ENCODE measurements at places on chromosomes 13 and 19.

DNA sequence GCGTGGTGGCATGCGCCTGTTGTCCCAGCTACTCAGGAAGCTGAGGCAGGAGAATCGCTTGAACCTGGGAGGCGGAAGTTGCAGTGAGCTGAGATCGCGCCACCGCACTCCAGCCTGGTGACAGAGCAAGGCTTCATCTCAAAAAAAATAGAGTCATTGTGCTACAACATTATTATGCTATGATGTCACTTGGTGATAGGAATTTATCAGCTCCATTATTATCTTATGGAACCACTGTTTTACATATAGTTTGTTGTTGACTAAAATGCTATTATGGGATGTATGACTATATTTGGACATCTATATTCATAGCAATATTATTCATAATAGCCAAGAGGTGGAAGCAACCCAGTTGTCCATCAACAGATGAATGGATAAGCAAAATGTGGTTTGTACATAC, 26.4 kb upstream of the SLC7A1 start:
- DNase-seq = no peak

DNA sequence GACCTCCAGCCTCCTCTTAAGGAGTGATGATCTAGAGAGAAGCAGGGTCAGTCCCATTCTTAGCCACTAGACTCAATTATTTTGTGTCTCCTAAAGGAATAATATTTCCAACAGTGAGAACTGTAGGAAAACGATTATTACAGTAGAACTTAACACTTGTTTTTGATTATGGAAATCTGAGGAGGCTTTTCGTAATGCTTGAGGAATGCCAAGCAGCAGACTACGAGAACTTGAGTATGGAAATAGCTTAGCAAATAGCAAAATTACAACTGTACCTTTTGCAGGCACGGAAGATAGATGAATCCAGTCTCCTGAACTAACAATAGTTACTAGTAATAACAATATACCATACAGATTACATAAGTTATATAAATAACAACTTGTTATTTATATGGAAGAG, 12.2 kb downstream of the BRD4 start:
- no peak for DNase-seq

DNA sequence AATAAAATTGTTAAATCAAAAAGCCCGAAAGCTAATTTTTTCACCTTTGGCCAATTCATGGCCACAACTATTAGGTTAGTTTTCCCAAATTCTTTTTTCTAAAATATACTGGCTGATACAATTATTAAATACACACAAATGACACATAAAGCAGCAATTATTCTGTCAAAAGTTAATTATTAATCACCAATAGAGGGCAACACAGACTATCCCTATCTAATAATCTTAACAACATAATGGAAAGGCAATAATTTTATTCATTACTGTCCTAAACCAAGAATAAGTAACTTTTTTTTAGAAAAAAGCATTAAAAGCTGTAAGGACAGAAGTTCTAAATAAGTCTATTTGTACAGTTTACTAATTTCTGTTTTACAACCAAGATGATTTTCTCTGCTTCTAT, 51.7 kb downstream of the KATNAL1 start:
- DNase-seq = no peak

GRCh38 chr19:8321986-8322637, 816 bp downstream of the RPS28 start:
- DNase-seq = no peak

GRCh38 chr13:107035778-107036177, 467.8 kb upstream of the ARGLU1 start:
- DNase-seq = no peak

DNA sequence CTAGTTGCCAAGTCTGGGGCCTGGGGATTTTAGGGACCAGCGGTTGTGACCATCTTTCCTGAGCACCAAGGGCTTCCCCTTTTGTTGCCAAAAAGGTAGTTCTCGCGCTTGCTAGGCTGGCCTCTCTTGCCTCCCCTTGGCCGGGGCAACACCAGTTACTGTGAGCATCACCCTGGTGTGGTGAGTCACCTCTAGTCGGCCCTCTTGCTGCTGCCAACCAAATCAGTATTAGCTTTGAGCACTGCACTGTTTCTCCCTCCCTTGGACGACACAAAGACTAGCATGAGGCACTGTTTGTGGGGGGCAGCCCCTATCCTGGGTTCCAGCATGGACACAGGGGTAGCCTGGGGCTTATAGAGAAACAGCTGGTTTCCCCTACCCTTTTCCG, 6.9 kb downstream of the SYDE1 start:
- no peak for DNase-seq

- no peak for DNase-seq
Observed at GRCh38 chr19:17227798-17228367, 1.9 kb downstream of the OCEL1 start.

DNA sequence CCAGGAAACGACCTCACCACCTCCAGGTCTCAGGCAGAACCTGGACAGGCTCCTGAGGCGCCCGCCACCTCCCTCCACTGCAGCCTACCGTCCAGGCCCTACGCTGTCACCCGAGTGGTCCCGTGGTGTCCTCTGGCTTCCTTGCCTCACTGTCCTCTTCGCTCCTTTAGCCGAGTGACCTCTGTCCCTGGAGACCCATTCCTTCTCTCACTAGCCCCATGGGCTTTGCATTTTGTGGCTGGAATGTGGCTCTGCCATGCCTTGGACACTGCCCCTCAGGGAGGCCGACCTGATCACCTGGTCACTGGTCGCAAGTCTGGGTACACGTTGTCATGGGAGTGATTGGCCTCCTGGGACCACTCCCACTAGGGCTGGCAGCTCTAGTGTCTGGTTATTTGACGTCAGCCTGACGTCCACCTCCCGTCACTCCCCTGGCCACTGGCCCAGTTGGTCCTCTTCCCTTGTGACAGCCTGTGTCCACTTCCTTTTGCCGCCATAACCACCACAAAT, 17.9 kb downstream of the SLC25A42 start:
- no peak for DNase-seq

DNA sequence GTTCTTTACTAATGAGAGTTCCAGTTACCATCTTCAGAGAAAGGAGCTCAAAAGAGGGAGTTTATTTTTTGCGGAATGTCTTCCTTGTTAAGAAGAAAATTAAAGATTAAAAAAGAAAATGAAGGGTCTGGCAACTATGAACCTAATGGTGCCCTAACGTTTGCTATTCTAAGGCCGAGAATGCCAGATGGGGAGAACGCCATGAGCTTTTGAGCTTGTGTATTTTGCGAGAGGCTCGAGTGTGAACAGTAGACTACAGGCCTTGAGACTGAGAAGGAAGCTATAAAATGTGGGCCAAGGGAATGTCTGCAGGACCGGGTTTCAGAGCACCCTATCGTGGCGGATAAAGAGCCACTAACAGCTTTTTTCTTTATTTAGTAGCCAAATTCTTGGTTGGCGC, 6.7 kb downstream of the FGF14 start:
- no peak for DNase-seq

DNA sequence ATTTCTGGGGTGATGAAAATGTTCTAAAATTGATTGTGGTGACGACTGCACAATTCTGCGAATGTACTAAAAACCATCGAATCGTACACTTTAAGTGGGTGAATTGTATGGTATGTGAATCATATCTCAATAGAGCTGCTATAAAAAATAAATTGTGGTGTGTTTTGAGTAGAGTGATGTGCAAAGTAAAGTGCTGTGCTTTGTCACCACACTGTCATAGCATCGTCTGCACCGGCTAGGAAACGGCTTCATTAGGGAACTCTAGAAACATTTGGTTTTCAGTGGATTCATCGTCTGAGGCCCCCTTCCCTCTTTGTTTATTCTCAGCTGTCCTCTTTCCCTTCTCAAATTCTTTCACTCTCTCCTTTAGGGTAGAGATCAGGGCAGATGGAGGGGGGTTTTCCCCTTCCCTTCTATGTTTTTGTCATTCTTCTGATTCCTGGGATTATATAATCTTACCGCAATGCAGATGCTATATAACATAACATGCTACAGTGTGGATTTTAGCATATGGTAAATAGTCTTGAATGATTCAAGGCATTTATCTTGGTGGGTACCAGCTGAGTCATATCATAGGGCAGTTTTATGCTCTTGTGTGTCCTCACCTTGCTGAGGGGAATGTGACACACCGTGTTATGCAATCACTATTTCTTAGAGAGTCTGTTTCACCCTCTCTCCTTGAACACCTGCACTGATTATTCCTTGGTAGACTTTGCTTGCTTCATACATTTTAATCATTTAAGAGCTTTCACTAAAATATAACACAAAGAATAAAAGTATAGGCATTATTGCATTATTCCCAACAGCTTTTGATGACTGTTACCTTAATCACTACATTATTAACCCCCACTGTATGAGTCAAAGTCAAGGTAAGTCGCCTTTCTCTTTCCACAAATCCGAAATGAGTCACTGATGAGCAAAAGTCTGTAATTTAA, 239.4 kb downstream of the DCLK1 start:
- no peak for DNase-seq

- no peak for DNase-seq
Observed at GRCh38 chr13:23771956-23772355, 117.2 kb downstream of the MIPEP start.

DNA sequence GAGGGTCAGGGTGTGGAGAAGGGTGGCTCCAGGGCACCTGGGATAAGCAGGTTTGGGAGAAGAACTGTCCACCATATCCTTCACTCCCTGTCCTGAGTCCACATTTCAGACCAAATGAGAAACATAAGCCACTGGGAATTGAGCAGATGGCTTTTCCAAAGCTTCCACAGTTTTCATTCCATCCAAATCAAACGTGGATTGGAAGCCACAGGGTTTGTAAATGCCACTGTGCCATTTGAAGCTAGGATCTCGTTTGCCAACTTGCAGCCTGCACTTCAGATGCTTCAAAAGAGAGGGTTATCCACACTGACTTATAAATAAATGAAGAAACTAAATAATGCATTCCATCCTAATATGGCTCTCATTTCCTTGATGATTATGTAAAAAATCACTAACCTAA, 81.5 kb downstream of the UQCRFS1 start:
- DNase-seq = no peak

DNA sequence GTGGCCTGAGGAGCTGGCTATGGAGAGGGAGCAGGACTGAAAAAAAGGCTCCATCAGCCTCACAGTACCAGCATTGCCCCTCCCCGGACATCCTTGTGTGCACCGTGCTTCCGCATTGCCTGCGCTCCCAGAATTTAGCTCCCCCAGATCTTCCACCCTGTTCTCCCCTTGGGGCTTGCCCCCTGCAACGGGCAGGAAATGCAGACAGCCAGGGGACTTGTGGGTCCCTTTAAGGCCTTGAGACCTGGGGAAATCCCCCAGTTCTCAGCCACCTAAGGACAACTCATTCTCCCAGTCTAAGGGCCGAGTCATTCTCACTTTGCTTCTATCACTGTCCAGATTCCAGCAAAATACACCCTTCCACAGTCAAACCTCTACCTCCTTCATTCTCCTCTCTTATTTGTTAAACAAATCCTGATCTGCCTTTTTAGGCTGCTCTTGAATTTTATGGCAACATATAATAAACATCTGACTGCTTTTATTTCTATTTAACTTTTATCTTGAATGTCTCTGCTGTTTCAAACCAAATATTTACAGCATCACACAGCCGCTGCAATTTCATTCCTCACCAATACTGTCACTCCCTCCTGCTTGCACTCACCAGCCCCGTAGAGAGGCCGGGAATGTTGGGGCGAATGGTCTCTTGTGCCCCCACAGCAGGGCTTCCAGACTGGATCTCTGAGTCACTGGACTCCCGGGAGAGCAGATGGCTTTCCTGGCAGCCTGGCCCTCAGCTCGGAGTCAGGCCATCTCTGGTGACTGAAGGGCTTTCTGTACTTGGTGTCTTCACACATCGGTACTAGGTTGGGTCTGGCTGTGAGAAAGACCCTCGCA, 221.9 kb downstream of the TSHZ3 start:
- DNase-seq = no peak

DNA sequence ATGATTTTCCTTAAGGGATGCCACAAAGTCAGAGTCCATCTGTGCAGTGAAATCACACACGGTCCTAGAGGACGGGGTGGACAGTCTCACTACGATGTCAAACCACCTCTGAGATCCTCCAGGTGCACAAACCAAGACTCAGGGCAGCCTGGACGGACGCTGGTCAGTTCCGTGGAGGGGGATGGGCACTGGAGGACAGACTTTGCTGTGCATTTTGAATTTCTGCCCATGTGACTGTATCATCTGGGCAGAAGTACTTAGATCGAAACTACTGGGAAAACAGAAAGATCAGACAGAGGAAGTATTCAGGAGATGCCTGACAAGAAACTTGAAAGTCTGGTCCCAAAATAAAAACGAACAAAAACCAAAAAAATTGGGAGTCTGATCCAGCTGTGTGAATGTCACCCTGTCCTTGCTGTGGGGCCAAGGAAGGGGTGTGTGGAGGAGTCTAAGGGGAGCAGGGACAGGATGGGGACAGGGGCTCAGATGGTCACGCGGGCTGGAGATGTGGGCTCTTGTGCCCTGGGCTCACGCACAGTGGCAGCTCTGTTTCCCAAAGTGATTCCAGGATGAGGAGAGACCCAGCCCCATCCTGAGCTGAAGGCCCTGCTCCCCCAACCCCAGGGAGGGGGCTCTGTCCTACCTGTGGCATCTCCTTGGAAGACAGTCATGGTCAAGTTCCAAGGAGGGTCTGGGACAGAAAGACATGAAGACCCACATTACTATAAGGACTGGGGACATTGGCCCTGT, 1.5 kb downstream of the SIGLEC8 start:
- DNase-seq = no peak

DNA sequence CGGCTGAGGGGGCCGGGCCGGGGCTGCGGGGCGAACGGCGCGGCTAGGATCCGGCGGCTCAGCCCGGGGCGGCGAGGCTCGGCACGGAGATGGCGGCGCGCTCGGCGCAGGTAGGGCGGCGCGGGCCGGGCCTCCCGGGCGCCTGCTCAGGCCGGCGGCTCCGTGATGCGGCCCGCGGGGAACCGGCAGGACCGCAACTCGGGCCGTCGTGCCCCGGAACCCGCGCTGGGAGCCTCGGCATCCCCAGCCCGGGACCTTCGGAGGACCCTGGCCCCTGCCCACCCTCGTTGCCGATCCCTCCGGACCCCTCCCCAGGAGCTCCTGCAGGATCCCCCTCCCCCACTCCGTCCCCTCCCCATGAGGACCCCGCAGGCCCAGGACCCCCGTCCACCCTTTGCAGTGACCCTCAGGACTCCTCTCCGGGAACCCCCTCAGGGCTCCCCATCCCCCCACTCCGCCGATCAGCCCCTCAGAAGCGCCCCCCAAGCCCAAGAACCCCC, 304 bp downstream of the EVI5L start:
- DNase-seq = no peak

DNA sequence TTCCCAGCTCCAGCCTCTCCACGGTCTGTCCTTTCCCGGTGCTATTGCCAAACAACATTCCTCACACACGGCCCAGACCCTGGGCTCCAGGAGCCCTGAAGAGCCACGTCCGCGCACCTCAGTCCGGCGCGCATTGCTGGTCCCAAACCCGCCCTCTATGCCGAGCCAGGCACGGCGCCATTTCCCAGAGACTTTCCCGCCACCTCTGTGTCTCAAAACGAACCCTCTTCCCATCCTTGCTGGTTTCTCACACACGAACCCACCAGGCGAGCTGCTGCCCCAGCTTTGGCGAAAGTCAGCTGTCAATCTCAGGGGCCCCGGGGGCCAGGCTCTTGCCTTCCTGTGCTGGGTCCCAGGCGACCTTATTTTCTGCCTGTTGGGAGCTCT, 28.0 kb upstream of the F7 start:
- DNase-seq = no peak

GRCh38 chr13:76764429-76764828, 121.8 kb downstream of the KCTD12 start:
- no peak for DNase-seq

Measured in DMS79 (cell line).